ENCODE measurements at places on chromosomes 11 and 22.

DNA sequence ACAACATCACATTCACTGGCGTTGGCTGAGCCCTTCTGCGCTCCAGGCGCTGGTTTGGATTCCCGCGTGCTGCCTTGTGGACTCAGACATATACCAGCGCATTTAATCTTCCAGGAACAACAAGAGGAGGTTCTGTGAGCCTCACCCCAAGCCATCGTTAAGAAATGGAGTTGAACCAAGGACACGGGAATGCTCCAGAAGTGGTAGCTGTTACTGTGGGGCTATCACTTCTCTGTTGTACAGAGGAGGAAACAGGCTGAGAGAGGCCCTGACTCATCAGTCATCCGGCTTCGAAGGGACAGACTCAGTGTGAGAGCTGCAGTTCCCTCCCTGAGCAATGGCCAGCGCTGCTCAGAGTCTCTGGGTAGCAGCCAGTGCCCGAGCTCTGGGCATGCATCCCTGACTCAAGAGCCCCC is 291.3 kb downstream of the TBC1D22A start:
- no peak for DNase-seq

GRCh38 chr22:35887296-35887875 is 141.2 kb downstream of the RBFOX2 start:
- DNase-seq: no peak

- DNase-seq: no peak
These were observed 9.5 kb downstream of the IRF7 start for GRCh38 chr11:606245-606644.

- DNase-seq: no peak
These were observed 21.4 kb downstream of the USP35 start for GRCh38 chr11:78210000-78210608.

GRCh38 chr11:96228910-96229309 is 114.1 kb downstream of the MAML2 start:
- DNase-seq: no peak

GRCh38 chr11:85517272-85517671 is 109.9 kb downstream of the DLG2 start:
- no peak for DNase-seq

DNA sequence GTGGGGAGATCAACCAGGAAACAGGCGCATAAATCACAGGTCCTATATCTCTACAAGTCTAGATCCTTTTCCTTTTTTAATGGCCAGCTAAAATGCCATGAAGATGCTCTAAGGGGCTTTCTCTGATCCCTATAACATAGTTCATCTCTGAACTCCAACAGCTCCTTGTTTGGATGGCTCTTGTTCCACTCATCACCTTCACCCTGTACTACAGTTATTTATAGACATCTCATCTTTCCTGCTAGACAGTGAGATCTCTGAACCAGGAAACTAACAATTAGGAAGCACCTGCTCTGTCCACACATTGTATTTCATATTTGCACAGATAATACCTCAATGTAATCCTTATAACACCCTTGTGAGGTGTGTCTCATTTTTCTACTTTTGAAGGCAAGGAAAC is 31.6 kb downstream of the KCNA4 start:
- no peak for DNase-seq
